ENCODE measurements at places on chromosomes 3 and 15. TPM values are rescaled to one million over a fixed set of nuclear protein-coding genes. Genes with fewer than 3 reads are reported as not detected.

DNA sequence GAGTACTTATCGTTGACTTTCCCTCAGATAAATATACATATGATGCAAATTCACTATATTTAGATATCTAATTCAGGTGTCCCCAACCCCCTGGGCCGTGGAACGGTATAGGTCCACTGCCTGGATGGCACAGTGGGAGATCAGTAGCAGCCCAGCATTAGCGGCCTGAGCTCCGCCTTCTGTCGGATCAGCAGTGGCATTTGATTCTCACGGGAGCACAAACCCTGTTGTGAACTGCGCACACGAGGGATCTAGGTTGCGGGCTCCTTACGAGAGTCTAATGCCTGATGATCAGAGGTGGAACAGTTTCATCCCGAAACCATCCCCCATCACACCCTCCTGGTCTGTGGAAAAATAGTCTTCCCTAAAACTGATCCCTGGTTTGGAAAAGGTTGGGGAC is 6.9 kb downstream of the KNL1 start:
- ATAC-seq, result no peak

DNA sequence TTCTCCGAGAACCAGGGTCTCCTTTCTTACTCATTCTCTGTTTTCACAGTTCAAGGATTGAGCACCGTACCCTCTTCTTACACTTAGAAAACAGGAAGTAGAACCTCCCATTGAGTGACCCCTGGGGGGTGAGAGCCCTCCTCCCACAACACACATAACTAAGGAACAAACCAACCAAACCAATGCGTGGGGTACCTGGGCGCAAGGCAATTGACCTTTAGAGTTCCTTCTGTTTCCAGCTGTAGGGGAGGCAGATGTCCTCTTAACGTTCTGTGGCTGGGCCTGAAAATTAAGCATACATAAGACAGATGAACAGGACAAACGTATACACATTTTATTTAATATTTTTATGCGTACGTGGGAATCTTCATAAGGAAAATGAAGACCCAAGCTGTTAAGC is 33.5 kb upstream of the TIMP4 start:
- no peak for ATAC-seq

GRCh38 chr15:66912001-66912400 is 153.4 kb upstream of the SMAD3 start:
- ATAC-seq, result peak; percentile 43

CLSTN2 gene
- not detected for total RNA-seq

GRCh38 chr15:66897971-66898370 is 167.4 kb upstream of the SMAD3 start:
- ATAC-seq, result no peak

- no peak for ATAC-seq
Measured at GRCh38 chr3:135034291-135034768, 239.3 kb downstream of the EPHB1 start.

GRCh38 chr3:61381745-61382392 is 130.6 kb upstream of the FHIT start:
- peak; percentile 50 for ATAC-seq

DNA sequence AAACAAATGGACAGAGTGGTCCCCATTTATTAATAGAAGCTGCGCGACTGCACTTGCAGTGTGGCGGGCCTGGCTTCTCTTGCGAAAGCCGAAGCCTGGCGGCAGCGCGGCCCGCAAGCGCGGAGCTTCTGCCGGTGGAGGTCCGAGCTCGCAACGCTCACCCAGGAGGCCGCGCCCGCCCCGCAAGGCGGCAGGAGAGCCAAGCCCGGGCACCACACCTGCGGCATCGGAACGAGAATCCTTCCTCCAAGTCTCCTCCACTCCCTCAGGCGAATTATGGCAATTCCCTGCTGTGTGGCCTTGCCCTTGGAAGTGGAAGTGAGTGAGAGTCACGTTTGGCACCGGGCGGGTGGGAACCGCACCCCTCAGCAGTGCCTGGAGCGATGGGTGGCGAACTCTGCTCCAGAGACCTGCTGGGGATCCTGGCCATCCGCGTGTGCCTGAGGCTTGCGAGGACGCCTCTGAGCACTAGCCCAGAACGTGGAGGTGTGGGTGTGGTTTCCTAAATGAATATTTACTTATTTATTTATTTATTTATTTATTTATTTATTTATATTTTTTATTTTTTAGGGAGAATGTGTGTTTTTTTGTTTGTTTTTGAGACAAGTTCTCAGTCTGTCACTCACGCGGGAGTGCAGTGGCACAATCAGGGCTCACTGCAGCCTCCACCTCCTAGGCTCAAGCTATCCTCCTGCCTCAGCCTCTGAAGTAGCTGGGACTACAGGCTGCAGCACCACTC is 133.7 kb upstream of the UBE2E1 start:
- ATAC-seq, result no peak
